ENCODE measurements at places on chromosomes 16 and 17. TPM values are rescaled to one million over a fixed set of nuclear protein-coding genes. Genes with fewer than 3 reads are reported as not detected.

Gene COA3
- 222 TPM for polyA plus RNA-seq

Gene BAHCC1
- 14.2 TPM for polyA plus RNA-seq

Gene CACNG1
- polyA plus RNA-seq: not detected

Gene NPIPB2
- polyA plus RNA-seq: 0.82 TPM

Gene TLCD2
- polyA plus RNA-seq: 0.08 TPM

Gene MYH11
- polyA plus RNA-seq: not detected

Measured in neural cell (in vitro differentiated cells).